ENCODE measurements at places on chromosomes 4 and X.

DNA sequence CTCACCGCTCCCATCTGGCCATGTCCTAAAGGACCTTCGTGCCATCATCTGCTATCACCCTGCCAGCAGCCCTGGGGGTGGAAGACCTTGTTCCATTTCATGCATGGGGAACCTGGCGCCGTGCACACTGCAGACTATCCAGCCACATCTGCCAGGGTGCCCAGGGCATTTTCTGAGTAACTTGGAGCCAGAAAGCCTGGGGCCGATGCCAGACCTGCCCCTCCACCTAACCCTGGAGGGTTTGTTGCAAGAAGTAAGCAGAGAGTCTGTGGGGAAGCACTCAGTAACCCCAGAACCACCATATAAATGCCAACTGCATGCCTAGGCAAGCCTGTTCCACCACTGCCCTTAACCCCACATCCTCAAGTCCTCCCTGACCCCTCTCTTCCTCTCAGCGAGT is 7.3 kb downstream of the HAUS7 start:
- no peak for DNase-seq

DNA sequence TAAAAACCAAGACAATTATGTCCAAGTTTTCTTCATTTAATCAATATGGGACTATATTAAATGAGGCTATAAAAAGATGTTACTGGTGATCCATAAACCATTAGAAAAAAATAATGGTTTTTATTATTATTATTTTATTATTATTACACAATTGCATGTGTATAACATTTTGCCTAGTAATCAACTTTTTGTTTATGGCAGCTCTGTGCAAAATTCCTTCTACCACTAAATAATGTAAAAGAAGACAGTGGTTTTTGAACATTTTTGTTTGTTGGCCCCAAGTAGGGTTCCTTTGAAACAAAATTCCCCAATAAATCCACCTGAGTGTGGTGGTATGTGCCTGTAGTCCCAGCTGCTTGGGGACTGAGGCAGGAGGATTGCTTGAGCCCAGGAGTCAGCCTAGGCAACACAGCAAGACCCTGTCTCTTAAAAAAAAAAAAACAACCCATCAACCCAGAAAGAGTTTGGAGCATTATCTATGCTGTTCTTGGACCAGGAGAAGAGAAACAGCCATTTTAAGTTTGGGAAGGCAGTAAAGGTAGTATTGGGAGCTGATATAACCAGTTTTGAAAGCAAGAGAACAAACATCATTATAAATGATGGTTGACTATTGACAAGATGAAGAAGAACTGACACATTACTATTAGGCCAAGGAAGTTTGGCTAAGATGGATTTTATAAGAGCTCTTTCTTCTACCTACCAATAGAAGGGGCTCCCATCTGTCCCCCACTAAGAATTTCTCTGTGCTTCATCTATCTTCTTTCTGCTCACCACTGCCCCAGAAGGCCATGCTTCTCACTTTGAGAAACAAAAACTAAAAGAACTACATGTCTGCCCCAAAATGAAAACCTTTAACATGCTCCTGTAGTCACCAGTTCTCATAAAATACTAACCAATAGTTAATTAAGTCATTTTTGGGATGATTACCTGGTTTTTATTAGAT is 2.2 kb downstream of the TMEM156 start:
- DNase-seq = no peak

GRCh38 chr4:175109933-175110332 is 191.8 kb downstream of the ADAM29 start:
- no peak for DNase-seq

DNA sequence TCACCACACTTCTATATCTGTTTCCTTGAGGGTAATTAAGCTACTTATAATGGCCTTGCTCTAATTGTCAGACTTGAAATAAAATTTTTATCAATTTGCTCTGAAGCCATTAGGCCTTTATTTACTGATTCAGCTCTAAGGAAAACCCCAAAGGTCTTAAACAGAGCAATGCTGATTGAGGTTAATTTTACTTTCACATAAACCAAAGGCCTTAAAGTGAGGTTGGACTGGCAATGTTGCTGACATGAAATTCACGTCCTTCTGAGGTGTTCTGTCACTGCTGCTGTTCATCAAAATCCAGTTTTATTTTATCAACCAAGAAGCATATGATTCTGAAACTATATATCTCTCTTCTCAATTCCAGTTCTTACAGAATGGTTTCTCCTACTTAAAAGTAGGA is 21.7 kb upstream of the GPRIN3 start:
- DNase-seq = no peak

DNA sequence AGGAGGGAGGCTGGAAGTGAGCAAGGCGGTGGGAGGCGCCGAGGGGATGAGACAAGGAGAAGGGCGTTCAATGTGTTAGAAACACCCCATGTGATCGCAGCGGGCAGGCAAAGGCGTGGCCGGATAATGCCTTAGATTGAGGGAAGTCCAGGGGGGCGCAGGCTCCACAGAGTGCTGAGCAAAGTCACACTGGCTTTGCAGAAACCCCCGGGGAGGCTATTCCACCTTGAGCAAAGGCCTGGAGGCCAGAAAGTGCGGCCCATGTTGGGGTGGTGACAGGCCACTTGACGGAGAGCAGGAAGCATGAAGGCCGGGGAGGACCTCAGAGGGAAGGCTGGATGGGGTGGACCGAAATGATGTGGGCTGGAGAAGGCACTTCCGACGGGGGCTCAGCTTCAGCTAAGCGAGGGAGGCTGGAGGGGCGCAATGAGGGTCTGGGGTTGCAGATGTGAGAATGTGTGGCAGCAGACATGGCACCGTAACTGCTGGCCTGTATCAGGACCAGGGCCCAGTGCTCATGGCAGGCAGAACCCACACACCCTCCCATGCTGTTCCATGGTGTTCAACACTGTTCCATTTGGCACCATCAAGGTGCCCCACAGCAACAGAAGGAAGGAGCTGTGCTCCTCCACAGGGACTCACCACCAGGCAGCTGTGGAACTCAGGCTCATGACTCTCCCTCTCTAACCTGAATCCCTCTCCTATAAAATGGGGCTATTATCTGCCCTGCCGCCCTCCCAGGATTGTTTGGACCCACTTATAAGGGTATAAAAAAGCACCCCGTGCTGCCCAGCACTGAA is 50.3 kb downstream of the HMX1 start:
- no peak for DNase-seq

DNA sequence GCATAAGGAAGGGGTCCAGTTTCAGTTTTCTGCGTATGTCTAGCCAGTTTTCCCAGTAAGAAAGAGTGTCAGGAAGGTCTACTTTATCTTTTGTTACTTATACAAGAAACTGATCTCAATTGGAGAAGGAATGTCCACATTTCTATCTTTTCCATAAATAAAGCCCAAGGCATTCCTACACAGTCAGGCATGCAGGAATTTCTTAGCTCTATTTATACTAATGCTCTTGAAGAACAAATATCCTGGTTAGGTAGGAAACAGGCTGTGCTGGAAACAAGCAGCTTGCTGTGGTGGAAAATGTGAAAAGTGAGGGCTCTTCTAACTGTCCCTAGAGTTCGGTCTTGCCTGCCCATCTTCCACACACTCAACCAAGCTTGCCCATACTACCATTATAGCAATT is 37.9 kb upstream of the PITX2 start:
- DNase-seq = no peak

- DNase-seq = no peak
Observed at GRCh38 chr4:187782286-187782824, 213.2 kb upstream of the ZFP42 start.

DNA sequence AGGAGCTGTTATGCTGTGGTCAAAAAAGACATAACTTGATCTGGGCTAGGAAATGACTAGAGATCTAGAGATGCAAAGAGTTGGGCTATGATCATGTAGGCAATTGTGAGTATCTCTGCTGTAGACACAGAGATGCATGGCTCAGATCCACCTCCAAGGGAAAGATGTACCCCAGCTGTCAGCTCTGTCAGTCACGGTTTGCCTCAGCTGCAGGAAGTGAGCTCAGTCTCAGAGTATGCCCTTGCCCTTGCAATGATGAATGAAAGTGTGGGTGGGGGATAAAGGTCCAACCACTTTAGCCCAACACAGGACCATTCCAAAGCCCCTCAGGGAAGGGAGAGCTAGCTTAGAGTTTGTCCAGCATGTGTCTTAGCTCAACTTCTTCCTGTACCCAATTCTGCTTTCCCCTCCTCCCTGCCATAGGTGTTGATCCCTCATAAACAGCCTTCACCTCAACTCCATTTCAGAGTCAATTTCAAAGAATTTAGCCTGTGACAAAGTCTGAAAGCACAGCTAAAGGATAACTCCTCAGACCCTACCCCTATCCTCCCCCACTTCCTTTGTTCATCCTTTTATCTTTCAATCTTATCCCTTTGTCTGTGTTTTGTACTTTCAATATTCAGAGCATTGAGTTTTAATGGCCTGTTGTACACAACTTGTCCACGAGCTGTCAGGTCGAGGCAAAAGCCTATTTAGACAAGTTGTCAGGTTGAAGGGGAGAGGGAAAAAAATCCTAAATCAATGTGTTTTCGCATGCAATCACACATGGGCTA is 90.6 kb downstream of the MID1IP1 start:
- no peak for DNase-seq

DNA sequence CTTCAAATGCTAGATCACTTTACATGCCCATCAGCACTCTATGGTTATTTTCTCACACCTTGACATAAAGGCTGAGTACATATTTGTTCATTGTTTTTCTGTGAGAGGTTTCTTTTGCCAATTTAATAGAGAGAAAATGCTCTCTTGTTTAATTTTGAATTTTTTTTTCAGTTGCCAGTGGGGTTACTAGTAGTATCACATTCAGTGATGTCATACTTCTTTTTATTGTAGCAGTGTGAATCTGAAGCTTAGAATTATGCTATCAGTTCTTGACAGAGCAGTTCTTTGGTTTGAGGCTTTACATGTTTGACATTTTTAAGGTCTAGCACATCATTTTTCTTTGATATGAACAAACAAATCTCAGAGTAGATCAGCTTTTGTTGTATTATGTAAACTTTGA is 185.4 kb downstream of the NWD2 start:
- DNase-seq = no peak

DNA sequence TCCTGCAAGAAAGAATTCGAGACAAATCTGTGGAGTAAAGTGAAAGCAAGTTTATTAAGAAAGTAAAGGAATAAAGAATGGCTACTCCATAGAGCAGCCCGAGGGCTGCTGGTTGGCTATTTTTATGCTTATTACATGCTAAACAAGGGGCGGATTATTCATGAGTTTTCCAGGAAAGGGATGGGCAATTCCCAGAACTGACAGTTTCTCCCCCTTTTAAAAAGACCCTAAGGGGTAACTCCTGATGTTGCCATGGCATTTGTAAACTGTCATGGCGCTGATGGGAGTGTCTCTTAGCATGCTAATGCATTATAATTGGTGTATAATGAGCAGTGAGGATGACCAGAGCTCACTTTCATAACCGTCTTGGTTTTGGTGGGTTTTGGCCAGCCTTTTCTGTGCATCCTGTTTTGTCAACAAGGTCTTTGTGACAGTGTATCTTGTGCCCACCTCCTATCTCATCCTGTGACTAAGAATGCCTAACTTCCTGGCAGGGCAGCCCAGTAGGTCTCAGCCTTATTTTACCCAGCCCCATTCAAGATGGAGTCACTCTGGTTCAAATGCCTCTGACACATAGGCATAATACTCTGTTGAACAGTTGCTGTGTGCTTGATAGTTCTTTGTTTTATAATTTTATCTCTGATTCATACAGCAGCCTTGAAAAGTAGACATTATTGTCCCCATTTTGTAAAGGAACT is 25.8 kb downstream of the GAB1 start:
- no peak for DNase-seq

DNA sequence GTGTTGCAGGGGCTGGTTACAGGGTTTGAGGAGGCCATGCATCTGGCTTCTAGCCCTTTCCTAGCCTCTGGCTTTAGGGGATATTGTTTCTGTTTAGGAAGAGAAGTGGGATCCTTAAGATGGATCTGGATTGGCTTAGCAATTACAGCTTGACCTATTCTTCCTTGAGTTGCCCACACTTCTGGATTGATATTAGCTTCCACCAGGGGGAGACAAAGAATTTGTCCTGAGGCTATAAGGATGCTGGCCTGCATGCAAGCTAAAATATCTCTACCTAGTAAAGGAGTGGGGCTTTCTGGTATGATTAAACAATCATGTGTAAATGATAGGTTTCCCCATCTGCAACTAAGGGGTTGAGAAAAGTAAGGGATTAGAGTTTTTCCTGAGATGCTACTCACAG is 117.2 kb downstream of the TEX13C start:
- DNase-seq = no peak

DNA sequence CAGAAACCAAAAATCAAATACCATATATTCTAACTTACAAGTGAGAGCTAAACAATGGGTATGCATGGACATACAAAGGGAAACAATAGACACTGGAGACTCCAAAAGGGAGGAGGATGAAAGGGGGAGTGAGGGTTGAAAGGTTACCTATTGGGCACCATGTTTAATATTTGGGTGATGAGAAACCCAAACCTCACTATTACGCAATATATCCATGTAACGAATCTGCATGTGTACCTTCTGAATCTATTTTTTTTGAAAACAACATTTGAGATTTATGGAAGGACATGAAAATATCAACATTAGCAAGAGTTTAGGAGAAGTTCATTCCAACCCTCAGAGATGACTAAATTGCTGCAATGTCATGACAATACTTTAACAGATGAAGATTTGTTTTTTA is 586.1 kb downstream of the GBA3 start:
- no peak for DNase-seq

Measured in small intestine (tissue), 16 donors.